ENCODE measurements at places on chromosomes 3 and 15.
A peak's percentile ranks its signal among the peaks of the same experiment; 100 is the strongest.

DNA sequence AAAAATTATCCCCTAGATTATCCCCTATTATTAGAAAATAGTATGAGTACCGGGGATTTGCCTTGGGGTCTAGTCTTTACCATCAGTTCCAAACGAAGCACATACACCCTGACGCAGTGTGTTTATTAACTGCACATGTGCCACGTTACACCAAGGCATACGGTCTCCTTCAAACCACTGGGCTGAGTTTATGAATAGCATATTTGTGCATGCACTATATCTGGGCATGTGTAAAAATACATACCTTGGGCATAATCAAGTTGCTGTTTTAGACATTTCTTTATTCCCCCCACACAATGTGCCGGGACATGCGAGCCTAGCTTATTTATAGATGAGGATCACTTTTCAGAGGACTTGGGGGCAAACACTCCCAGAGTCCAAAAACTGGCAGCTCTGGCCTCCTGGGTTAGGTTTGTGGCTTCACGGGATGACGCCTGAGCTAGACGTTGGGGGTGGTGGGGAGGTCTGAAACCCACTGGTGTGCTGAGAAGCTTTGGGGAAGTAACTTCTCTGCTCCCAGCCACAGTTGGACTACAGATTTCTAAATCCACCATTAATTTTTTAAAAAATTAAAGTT lies 16.2 kb downstream of the IGDCC4 start:
- no peak for DNase-seq

DNA sequence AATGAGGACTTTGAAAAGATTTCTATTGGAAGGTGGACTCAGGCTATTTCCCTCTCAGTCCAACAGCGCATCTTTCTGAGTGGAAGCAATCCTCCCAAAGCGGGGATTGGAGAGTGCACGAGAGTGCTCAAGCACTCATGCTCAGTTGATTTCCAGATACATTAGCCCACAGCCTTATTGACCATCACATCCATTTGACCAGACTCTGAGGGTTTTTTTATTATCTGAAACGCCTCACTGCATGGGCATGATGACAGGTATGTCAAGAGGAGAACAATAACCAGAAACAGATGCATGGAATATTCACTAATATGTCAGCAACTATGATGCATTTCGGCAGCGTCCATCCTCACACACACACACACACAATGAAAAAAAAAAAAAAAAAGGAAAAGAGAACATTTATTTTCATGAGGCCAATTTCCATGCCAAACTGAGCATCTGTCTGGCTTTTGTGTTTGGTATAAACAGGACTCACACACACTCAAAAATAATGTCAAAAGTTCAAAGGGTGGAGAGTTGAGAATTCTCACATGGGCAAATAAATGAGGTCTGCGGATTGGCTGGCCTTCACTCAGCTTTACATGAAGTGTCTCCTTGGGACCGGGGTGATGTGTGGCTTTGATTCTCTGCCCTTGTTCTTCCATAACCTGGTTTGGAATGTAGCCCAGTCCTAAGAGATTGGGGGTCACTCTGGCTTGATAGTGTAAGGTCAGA lies 371.6 kb downstream of the MCTP2 start:
- no peak for DNase-seq

GRCh38 chr3:140319739-140320138 lies 358.1 kb upstream of the TRIM42 start:
- no peak for DNase-seq

DNA sequence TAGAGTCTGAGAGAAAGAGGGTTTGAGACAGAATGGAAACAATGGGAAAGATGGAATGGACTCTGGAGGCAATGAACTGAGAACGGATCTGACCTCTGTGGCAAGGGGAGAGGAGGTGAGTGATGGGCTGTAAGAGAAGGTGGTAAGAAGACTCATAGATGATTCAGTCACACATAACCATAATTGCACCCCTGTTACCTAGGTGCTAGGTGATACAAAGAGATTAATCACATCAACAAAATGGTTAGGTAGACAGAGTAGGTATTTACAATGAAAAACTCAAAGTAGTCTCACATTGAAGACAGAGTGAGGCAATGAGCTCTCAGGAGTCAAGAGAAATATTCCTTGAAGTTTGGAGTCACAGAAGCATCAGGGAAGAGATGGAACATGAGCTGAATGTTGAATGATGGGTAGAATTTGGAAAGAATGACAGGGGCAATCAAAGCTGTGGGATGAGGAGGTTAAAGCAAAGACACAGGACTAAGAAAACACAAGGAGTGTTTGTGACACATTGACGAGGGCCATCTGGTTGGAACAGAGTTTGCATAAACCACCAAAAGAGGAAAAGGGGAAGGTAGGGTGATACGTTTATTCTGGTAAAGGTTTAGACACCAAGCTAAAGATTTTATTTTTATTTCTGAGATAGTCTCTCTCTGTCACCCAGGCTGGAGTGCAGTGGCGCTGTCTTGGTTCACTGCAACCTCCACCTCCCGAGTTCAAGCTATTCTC lies 32.7 kb downstream of the MME start:
- DNase-seq = no peak

GRCh38 chr3:171286580-171287249 lies 173.5 kb downstream of the TNIK start:
- DNase-seq = no peak

DNA sequence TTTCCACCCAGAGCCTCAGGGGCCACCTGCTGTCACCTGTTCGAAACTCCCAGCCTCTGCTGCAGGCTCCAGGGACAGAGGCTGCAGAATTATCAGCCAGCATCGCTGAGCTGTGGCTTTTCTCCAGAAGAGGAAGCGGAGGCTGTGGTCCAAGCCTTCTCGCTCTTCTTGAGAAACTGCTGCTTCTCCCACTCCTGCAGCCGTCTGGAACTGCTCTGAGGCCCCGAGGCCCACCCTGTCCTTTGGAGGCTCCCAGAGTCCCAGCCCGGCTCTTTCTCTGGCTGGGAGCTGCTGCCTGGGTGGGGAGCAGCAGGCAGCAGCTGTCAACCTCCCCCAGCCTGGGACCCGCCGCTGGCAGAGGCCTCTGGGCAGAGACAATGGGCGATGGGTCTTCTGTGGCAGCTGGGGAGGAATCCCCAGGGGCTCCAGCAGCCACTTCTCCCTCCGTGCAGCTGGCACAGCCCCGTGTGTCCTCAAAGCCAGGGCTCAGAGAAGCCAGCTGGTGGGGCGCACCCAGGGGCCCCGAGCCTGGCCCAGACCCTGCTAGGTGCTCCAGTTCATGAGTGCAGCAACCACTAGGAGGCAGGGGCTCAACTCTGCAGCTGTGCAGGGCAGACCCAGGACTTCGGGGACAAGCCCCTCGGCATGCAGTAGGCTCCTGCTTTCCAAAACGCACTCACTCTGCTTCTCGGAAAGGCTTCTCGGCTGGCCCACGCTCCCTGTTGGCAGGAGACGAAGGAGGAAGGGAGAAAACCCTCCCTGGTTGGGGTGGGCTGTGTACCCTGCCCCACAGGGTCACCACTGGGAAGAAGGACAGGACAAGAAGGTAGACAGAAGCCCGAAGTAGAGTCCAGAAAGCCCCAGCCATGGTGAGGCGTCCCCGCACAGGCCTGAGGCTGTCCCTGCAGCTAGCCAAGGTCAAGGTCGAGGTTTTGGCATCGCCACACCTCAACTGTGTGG lies 49.9 kb upstream of the FURIN start:
- DNase-seq = no peak

DNA sequence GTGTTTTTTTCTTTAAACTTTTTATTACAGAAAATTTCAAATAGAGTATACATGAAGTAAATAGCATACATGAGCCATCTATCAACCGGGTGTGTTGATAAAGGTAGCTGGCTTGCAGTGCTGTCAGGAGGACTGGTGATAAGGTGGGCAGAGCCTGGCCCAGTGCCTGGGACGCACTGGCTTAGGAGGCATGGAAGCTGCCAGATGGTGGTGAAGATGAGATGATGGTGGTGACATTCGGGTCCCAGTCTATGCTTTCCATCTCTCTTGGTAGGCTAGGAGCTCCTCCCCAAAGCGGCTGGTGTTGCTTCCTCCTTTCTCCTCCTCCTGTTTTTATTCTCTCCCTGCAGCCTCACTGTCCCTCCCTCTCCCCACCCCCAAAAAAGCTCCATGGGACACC lies 101.7 kb downstream of the ADCY5 start:
- no peak for DNase-seq

- DNase-seq = no peak
These were observed 45.0 kb downstream of the COPS2 start for GRCh38 chr15:49110158-49110944.

- no peak for DNase-seq
These were observed 11.4 kb downstream of the LMOD3 start for GRCh38 chr3:69110941-69111546.

DNA sequence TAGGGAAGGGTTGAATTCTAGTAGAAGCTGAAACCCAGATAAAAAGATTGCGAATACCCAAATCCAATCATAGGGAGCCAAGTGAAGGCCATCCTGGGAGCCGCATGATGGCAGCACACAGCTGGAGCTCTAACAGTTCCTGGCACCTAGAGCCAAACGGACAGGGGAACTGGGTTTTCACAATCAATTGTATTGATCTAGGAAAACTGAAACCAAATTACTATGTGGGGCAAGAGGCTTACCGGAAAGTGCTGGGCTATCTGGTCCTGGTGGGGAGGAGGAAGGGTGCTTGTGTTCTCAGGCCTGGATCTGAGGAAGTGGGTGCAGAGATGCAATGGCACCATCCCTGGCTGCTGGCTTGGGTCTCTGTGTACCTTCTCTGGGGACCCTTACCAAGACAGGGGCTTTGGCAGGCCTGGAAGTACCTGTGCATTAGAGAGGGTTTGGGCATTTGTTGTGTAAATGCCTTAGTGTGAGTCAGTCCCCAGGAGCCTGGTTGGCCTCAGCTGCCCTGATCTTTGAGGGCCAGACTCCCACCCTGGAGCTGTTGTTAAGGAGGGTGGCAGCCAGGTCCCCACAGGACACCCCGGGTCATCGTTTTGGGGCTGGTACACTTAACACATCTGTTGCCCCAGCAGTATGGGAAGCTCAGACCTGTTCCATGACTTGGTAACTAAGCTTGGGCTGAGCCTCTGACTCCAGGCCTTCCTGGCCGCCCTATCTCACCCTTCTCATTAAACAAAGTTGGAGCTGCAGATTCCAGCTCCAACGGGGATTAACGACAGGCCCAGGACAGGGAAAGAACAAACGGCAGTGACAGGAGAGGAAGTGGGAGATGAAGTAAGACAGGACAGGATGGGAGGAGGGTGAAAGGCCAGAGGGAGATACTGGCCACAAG lies 8.9 kb upstream of the FURIN start:
- DNase-seq = no peak

DNA sequence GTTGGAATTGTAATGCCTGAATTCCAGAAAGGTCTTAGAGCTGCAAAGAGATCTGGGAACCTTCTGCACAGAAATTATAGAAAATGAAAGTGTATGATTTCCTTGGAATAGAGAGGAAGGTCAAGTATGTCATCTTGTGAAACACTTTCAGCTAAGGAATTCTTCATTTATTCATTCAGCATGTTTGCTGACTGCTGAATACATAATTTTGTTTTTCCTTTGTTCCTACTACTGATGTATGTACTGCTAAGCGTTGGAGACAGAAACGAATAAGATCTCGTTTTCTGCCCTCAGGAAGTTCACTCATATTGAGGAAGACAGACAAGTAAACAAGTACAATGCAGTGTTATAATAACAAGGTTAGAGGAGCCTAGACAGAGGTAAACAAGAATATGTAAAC lies 14.3 kb upstream of the IL20RB start:
- DNase-seq = no peak

- DNase-seq = no peak
These were observed 266.6 kb upstream of the TBL1XR1 start for GRCh38 chr3:177463863-177464262.

DNA sequence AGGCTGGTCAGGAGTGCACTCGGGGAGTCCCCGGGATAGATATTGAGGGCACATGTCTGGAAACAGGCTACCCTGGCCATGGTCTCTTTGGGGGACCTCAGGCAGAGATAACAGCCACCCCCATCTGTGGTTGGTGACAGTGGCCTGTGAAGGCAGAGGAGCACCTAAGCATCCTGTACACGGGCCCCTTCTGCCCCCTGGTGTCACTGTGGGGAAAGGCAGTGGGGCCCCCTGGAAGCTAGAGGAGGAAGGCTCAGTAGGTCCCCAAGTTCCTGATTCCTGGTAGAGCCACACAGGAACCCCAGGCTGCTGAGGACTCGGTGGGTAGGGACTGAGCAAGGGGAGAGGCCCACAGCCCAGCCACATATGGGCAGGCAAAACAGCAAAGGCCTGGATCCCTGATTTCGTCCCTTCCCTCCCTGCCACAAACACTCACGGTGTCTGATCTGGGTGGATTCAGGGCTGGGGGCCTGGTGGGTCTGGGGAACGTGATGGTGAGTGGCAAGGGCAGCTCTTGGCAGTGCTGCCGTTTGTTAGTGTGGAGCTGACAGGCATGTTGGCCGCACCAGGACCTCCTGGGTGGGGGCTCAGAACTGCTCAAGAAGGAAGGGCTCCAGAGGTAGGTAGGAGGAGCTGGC lies 14.1 kb upstream of the CXCR6 start:
- peak; percentile 44 for DNase-seq

DNA sequence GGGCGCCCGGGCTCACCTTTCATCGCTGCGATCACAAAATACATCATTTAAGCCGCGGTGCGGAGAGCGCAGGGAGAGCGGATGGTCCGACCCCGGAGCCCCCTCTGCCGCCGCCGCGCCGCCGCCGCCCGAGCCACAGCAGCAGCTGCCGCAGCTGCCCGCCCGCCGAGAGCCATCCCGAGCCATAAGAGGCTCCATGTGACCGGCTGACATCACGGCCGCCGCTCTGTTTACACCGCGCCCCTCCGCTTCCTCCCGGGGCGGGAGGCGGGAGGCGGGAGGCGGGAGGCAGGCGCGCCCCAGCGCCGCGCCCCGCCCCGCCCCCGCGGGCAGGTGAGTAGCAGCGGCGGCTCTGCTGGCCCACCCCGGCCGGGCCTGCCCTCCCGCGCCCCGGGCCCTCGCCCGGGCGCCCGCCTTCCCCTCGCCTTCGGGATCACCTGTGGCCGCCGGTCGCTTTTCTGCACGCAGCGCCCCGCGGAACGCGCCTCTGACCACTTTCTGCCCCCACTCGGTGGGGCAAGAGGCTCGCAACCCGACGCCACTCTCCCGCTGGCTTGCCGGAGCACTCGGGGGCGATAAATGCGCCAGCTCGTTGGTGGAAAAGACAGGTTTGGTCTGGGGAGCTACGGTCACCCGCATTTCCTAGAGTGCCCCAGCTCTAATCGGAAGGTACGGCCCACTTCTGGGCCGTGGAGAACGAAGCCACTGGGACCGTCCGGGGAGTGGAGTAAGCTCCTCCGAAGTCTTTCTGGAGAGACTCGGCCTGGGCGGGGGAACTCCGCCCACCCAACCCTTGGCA lies 113.6 kb upstream of the ICE2 start:
- peak; percentile 58 for DNase-seq

DNA sequence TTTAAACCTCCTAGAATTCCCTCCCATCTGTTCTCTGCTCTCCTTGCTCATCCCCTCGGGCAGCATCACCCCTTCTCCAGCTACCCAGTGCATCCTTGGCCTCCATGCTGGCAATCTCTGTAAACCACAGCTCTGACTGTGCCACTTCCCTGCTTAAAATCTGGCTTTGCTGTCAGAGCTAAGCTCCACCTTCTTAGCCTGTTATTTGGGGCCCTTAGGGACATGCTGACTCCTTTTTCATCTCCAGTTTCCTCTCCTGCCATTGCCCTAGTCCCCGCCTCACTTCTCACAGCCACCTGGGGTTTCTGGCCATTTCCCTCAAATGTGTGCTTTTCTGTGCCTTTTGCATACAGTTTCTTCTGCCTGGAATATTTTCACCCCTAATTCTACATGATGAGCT lies 5.7 kb downstream of the SLC6A20 start:
- no peak for DNase-seq
